ENCODE measurements at places on chromosomes 6 and 20.

GRCh38 chr20:20690676-20691476 lies 21.6 kb downstream of the RALGAPA2 start:
- DNase-seq, result no peak

DNA sequence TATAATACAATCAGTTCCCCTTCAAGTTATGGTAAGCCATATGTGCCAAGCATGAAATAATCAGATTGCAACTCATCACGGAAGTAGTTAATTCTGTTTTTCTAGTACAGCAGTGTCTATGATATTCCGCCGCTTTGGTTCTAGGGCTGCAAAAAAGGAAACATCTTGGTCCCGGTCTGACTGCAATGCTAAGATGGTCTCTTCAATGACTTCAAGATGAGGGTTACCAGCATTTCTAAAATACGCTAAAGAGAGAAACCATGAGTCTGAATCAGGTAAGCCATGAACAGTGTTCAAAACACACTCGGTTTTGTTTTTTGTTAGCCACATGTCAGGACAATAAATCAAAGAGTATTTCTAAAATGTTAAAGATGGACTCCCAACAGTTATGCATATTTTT lies 3.2 kb upstream of the ANKRD60 start:
- no peak for DNase-seq

- no peak for DNase-seq
These were observed 89.6 kb downstream of the HDGFL1 start for GRCh38 chr6:22658934-22659333.

- DNase-seq, result no peak
These were observed 173.6 kb upstream of the SGK1 start for GRCh38 chr6:134491477-134491876.

DNA sequence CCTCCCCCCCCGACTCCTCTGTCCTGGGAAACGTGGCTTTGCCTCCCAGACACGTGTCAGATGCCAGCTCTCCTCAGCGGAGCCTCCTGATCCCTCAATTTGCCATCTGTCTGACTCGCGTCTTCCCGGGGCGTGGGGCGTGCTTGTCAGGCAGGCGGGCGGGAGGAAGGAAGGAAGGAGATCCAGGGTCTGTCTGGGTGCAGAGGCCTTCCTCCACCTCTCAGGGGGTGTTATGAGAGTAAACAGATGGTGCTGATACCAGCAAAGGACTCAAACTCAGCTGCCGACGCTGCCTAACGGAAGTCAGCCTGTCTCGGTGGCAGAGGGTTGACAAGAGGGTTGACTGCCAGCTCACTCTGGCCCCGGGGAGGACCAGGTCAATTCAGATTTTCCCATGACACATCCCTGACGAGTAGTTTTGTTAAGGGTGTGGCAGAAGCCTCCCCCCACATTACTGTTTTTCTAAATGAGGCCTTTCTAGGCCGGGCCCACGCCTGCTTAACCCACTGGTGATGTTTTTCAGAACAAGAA lies 17.0 kb downstream of the UQCC2 start:
- peak; percentile 72 for DNase-seq

GRCh38 chr20:33568868-33569801 lies 79.2 kb downstream of the CBFA2T2 start:
- no peak for DNase-seq

- no peak for DNase-seq
These were observed 9.0 kb downstream of the EXOC2 start for GRCh38 chr6:683742-684440.

DNA sequence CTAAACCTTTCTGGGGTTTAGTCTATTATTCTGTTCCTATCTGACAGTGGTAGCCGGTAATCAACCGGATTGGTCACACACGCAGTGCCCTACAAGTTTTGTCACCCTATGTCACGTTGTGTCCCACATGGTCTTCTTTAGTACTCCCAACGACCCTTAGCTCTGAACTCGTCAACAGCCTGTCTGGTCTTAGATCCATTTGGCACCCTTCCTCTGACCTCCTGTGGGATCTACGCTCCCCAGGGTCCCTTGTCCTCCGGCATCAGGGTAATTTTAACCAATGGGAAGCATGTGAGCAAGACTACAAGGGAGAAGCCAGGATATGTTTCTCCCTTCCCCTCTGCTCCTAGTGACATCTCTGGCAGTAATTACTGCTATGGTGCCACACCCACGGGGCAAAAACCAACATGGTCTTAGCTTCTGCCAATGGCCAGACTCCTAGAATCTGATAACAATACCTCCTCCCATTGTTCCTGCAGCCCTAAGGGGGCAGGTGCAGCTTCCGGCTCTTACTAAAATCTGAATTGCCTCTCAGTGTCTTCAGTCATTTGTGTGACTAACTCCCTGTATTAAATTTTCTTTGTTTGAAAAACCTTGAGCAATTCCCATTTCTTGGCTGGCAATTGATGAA lies 56.6 kb downstream of the MAFB start:
- DNase-seq, result no peak

DNA sequence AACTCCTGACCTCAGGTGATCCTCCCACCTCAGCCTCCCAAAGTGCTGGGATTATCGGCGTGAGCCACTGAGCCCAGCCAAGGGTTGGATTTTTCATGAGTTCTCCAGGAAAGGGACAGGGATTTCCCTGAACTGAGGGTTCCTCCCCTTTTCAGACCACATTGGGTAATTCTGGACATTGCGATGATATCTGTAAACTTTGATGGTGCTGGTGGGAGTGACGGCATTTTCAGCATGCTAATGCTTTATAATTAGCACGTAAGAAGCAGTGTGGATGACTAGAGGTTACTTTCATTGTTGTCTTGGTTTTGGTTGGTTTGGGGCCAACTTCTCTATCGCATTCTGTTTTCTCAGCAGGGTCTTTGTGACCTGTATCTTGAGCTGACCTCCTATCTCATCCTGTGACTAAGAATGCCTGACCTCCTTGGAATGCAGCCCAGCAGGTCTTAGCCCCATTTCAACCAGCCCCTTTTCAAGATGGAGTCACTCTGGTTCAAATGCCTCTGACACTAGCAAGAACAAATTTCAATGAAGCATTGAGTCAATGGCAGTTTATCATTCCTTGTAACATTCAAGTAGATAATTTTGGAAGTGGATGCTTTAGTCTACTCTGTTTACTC lies 156.5 kb downstream of the TTLL2 start:
- no peak for DNase-seq

DNA sequence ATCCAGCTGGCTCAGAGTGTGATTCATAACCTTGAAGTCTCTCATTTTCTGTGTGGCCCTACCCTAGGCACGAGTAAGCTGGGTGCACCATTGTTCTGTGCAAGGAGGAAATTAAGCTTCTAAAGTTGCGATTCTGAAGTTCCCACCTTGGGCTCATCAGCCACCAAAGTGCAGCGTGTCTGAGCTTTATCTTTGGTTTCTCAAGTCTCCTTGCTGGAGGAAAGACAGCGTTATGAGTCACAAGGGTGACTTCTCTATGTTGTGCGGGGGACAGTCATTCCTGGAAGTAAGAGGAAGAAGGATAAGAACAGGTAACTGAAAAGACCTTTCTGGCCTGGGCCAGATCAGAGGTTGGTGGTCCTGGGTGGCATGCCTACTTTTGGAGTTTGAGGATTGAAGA lies 16.8 kb downstream of the MRAP2 start:
- DNase-seq, result no peak

DNA sequence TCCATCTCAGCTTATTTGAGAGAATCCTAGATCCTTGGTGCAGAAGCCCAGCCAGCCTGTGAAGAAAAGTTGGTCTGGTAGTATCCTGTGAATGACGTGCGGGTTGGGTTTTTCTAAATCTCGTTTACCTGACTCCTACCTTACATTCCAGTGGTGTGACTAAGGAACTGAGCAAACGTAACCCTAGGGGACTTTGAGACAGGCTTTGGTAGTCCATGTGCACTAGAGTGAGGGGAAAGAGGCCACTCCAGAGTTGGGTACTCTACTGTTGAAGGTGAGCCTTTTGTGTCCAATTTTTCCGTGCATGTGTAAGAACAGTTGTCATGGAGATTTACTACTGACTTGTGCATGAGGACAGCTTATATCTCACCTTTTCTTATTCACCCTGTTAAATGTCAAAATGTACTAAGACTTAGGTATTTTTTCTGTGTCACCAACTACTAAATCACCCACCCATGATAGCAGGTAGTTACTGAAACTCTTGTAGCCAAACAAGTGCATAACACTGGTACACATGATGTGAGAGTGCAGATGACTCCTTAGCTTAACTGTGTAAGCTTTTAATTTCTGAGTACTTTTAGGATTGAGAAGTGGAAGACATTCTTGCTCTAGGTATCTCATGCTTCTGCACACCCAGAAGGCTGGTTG lies 26.3 kb upstream of the PLCG1 start:
- DNase-seq, result no peak

DNA sequence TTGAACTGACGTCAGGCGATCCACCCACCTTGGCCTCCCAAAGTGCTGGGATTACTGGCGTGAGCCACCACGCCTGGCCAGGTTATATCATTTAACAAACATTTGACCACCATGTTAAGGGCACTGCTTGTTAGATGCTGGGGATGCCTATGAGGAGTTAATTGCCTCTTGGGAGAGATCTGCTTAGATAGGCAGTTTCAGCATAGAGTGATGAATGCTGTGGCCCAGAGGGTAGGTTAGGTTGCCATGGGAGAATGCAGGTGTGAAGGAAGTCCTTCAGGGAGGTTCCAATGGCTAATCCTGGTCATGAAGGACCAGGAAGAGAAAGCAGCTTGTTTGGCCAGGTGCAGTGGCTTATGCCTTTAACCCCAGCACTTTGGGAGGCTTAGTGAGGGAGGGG lies 17.0 kb downstream of the PHF20 start:
- DNase-seq, result no peak

DNA sequence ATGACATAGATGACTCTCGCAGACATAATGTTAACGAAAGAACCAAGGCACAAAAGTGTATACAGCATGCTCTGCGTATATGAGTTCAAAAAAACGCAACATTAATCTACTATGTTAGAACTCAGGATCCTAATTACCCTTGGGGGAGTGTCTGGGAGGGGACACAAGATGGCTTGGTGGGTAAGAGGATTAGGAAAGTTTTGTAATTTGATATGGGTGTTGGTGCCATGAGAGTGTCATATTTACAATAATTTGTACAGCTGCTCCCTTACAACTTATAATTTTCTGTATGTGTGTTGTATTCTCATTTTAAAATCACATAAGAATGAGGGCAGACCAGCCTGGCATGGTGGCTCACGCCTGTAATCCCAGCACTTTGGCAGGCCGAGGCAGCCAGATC lies 38.6 kb downstream of the TFEB start:
- no peak for DNase-seq

GRCh38 chr6:149134511-149134933 lies 183.0 kb upstream of the TAB2 start:
- DNase-seq, result no peak

- DNase-seq, result no peak
These were observed 365.2 kb upstream of the POU3F2 start for GRCh38 chr6:98469141-98469540.

- no peak for DNase-seq
These were observed 24.4 kb downstream of the RPP40 start for GRCh38 chr6:4979426-4979825.

GRCh38 chr20:36467076-36467999 lies 74.0 kb upstream of the MYL9 start:
- no peak for DNase-seq
